HFFc6 (cell line): ENCODE measurements at places on chromosomes 2 and 18. TPM values are rescaled to one million over a fixed set of nuclear protein-coding genes. Genes with fewer than 3 reads are reported as not detected.

- peak; percentile 13 for DNase-seq
Observed at GRCh38 chr2:33059471-33060156, 112.9 kb downstream of the LTBP1 start.

- peak; percentile 71 for DNase-seq
Observed at GRCh38 chr2:83196225-83196624, 1262.9 kb downstream of the SUCLG1 start.

DNA sequence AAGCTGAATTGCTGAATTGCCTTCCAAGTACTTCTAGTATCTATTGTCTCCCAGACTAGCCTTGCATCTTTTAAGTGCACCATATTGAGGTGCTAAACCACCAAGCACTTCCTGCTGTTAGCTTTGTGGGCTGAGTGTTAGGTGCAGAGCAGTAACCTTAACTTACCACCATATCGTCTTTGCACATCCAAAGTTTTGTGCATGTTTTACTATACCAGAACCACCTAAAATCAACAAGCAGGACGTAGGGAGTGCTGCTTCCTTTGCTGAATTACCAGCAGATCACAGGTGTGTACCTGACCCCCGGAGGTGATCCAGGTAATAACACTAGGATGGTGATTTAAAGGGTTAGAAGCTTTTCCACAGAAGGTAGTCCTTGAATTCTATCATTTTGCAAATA lies 359.9 kb upstream of the HNRNPA3 start:
- no peak for DNase-seq

DNA sequence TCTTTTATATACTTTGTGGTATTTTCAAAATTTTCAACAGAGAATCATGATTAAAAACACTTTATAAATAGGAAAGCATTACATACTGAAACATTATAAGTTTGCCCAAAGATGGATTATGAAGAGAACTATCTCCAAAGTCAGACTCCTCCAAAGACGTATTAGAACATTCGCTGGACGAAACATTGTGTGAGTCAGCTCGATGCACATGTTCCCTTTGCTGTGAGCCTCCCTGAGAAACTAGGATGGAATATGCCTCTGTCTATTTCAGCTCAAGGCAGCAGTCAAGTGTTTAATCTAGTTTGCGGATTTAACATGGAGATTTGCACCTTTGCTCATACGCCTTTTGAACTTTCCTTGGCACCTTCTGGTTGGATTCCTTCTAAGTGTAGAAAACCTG lies 92.2 kb upstream of the NCKAP5 start:
- no peak for DNase-seq

- no peak for DNase-seq
Observed at GRCh38 chr18:79742076-79742475, 55.7 kb upstream of the KCNG2 start.

GRCh38 chr2:8132351-8132831 lies 549.5 kb upstream of the ID2 start:
- DNase-seq, result no peak

GRCh38 chr2:111116011-111116746 lies 4.5 kb upstream of the BCL2L11 start:
- no peak for DNase-seq

Gene DNER
- 2.7 TPM in 1 of 2 replicates, not detected in the other for total RNA-seq

Gene NXPH2
- total RNA-seq, result not detected in 3 replicates

DNA sequence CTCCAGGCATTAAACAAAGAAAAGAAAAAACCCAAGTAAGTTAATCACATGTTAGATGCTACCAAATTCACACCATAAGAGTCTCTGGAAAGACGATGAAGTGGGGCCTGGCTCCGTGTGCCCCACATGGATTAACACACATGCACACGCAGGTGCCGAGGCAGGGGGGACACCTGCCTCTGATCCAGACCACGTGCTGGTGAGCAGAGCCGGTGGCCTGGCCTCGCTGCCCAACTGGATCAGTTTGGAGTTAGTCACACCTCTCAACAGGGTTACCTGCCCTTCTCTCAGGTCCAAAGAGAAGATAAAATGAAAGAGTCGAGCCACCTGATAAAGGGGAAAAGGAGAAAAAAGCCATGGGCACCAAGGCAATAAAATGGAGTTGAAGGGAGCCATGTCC lies 40.5 kb downstream of the MRPL35 start:
- DNase-seq, result no peak

Gene VWA3B
- total RNA-seq, result not detected in 3 replicates

Gene CTLA4
- total RNA-seq, result not detected in 2 replicates

DNA sequence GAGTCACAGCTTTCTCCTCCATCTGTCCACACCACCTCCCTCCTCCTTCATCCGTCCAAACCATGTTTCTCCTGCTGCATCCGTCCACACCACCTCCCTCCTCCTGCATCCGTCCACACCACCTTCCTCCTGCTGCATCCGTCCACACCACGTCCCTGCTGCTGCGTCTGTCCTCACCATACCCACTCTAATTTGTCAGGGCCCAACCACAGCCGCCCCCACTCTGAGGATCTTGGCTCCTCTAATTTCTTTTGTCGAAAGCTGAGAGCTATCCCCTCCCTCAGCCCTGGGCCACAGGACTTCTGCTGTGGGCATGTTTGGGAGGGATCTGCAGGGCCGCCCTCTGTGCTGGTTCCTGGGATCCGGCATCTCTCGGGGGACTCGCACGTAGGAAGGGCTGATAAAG lies 67.4 kb downstream of the TPO start:
- no peak for DNase-seq

DNA sequence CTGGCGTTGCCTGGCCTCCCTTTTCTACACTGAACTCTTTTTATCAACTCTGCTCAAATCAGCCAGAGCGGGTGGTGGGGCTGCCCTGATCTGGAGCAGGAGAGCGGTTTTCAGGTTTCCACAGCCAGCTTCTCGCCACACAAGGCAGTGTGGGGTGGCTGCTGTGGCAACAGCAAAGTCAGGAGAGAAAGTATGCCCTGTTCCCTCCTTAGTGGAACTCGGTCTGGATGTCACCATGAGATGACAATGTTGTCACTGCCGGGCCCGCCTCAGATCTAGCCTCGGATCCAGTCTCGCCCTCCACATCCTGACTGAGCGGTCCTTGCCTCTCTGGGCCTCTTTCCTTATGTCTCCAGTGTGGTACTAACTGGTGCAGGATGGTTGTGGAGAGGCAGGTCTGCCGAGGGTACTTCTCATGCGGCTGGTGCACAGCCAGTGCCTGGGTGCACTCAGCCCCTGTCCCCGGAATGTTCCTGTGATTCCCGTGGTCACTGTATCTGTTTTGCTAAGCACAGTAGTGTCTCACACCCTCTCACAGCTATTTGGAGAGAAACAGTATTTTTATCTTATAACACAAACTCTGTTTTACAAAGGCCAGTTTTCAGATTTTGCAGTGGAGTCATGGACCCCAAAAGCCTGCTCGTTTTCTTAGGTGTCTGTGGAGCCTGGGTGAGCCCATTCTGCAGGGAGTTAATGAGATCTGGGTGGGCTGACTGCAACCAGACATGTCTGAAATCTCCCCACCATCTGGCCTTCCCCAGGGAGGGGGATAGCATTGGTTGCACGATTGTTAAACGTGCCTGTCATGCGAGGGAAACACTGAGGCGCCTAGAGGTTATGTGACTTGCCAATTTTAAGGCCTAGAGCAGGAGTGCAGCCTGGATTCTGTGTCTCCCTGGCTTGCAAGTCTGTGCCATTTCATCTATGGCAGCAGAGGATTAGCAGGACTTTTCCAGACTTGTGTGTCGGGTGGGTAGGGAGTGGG lies 261.1 kb upstream of the AGAP1 start:
- no peak for DNase-seq

Gene ERICH2
- total RNA-seq, result not detected in 2 replicates

- DNase-seq, result no peak
Observed at GRCh38 chr2:200193791-200194190, 112.7 kb upstream of the SPATS2L start.

DNA sequence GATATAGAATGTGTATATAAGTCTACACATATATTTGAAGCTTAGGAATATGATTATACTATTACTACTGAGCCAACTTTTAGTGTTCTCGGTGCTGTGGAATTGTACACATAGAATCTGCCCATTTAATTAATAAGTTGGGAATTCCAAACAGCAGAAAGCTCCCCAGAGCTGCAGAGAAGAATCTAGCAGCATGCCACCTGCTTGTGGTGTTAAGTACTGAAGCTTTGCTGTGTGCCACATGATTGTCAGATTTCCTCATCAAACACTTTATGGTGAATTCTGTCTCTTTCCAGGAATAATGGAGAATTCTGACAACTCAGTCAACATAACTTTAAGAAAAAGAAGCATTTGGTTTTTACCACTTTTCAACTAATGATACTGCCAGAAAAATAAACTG lies 117.8 kb downstream of the WDSUB1 start:
- DNase-seq, result peak; percentile 28

DNA sequence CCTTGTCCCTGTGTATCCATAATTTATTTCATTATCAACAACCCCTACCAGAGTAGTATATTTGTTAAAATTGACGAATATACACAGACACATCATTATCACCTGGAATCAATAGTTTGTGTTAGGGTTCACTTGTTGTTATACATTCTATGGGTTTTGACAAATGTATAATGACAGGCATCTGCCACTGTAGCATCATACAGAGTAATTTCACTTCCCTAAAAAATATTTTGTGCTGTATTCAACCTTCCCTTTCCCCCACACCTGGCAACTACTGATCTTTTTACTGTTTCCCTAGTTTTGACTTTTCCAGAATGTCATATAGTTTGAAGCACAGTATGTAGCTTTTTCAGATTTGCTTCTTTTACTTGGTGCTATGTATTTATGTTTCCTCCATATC lies 132.0 kb downstream of the ZNF804A start:
- no peak for DNase-seq

Gene RIT2
- total RNA-seq, result not detected in 3 replicates

DNA sequence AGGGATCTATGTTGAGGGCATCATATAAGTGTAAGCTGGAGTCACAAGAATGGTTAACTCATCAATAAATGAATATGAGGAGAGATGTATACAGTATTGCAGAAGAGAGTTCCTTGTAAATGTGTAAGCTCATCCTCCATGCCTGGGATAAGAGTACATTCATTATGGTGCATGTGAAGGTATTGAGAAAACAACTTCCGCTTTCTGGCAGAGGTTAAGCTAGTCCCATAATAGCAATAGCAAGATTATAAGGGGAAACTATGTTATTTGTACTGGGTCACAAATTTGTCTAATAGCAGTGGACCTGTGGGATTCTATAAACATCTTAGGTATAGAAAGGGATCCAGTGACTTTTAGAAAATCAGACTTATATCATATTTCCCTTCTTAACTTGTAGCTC lies 44.1 kb downstream of the SCN2A start:
- DNase-seq, result no peak

- DNase-seq, result no peak
Observed at GRCh38 chr2:230909841-230910545, 15.0 kb downstream of the GPR55 start.

Gene FOXD4L1
- total RNA-seq, result not detected in 3 replicates
